ENCODE measurements at places on chromosomes 2 and 18.
A peak's percentile ranks its signal among the peaks of the same experiment; 100 is the strongest.

GRCh38 chr2:96669539-96670215, 27.1 kb downstream of the FER1L5 start:
- DNase-seq = no peak

- DNase-seq = no peak
Observed at GRCh38 chr2:166831930-166832329, 56.4 kb upstream of the XIRP2 start.

DNA sequence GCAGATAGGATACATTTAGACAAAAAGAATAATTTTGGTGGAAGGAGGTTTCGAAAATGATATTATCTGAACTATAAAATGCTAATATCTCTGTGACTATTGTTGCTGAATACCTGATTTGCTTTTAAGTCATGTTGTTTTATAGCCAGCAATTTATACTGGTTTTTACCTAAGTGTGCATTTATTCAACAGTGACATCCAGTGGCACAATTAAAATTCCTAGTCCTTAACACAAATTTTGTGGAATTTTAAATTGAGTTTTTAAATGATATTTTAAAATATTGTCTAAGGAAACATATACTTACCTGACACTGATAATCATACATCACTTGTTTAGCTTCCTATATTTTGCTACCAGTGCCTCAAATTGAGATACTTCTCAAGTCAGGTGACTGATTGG, 144.8 kb downstream of the ARHGAP28 start:
- no peak for DNase-seq

- no peak for DNase-seq
Observed at GRCh38 chr2:71006323-71006722, 11.7 kb upstream of the TEX261 start.

GRCh38 chr2:127649684-127650040, 3.7 kb downstream of the GPR17 start:
- DNase-seq = peak; percentile 78

DNA sequence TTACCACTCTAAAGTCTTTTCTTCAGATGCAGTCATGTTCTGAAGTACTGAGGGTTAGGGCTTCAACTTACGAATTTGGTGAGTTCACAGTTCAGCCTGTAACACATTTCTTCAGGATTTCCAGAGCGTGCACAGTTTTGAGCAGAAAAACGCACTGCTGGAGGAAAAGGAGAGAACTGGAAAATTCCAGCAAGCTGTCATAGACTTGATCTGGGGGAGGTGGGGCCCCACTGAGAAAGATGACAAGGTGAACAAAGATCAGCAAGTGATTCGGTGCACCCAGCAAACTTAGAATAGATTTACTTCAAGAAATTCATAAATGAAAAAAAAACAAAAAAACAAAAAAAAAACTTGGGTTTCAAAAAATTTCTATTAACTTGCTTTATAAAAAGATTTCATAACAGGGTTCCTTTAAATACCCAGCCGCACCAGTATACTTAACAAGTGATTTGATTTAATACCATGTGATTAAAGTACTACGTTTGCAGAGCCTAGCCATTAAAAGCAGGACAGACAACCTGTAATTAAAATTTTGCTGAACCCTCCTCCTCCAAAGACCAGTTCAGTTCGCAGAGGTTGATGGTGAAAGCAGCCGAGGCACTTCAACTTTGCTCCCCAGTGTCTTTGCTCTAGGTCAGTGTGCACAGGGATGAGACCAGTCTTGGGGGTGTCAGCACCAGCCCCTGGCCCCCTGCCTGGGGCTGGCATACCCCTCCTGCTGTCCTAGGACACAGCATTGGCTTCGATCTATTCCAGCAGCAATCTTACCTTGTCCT, 30.5 kb downstream of the CTIF start:
- DNase-seq = no peak

DNA sequence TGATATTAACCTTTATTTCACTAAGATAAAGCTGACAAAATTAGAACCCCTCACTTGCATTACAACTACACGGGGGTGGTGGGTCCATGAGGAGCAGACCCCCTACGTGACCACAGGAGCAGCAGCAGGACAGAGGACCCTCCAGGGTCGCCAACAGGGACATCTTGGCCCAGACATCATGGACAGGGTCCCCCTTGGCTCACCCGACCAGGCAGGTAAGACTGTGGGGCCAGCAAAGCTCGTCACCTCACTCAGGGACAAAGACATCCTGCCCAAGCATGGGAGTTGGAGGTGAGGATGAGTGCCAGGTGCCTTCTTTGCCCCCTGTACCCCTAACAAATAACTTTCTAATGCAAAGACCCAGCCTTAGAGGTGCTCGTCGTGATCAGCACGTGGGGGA, 111.3 kb upstream of the RAB6C start:
- no peak for DNase-seq

GRCh38 chr18:24342347-24342746, 55.3 kb downstream of the OSBPL1A start:
- no peak for DNase-seq

GRCh38 chr2:160506371-160507045, 12.9 kb upstream of the RBMS1 start:
- DNase-seq = no peak

DNA sequence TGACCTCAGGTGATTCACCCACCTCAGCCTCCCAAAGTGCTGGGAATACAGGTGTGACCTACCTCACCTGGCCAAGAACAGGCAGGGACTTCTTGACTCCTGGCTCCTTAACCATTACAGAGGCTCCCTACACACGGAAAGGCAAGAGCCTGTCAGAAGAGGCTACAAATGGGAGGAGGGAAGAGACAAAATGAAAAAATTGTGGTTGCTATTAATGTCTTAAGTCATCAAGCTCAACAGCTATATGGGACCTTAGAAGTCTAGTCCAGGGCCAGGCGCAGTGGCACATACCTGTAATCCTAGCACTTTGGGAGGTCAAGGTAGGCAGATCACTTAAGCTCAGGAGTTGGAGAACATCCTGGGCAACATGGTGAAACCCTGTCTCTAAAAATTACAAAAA, 11.5 kb upstream of the FAM124B start:
- DNase-seq = no peak

DNA sequence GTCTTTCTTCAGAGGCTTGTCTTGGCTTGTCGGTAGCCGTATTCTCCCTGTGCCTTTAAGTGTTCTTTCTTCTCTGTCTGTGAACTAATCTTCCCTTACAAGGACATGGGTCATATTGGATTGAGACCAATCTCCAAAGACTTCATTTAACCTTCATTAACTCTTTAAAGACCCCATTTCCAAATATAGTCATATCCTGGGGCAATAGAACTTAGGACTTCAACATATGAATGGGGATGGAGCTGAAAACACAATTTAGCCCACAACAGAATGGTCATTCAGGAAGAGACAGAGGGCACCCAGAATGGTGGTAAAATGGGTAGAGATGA, 82.1 kb upstream of the TANK start:
- DNase-seq = no peak

- DNase-seq = no peak
Observed at GRCh38 chr2:195579776-195580555, 77.1 kb upstream of the SLC39A10 start.

DNA sequence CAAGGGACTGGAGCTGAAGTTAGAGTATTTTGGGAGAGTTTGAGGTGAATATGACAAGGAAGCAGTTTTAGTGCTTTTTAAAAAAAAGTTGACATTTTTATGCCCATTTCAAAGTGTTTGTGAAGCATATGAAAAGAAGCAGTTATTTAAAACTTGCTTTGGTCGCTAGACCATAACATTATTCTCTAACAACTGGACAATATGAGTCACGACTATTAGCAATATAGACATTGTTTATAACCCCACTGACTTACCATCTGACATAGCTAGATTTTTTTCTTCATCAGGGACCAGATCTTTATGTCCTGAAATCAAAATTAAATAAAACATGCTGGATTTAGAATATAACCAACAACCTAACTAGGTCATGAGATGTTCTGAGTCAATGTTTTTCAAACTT, 22.6 kb upstream of the DYTN start:
- DNase-seq = no peak

- DNase-seq = no peak
Observed at GRCh38 chr2:172065111-172065510, 20.2 kb upstream of the DLX1 start.

DNA sequence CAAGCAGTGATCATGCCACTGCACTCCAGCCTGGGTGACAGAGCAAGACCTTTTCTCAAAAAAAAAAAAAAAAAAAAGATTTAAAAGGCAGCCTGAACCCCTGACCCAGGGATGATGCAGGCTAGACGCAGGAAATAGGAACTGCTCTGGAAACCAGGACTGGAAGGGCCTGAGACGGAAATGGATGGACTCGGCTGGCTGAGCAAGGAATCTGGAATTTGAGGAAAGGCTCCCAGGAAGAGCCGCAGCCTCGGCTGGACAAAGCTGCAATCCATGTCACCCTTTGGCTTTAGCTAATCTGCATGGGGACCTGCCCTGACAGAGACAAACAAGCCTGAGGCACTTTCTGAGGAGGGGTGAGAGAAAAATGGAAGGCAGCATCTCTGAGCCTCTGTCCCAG, 55.0 kb upstream of the DAPL1 start:
- no peak for DNase-seq

DNA sequence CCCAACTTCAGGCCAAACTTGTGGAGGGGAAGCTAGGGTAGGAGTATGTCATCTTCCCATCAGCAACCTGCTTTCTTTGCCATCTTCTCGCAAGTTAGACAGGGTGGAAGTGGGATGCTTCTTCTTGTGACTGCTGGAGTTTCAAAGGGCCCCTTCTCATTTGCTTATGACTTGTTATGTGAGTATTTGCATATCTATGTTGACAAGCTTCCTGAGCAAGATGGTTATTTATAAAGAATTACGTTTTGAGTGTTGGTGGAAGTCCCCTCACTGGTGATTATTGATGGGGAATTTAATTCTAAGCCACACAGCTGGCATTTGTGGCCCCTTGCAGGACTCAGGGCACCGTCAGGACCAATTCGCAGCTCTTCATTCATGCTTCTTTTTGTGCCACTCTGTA, 791.0 kb downstream of the LRRTM4 start:
- no peak for DNase-seq

DNA sequence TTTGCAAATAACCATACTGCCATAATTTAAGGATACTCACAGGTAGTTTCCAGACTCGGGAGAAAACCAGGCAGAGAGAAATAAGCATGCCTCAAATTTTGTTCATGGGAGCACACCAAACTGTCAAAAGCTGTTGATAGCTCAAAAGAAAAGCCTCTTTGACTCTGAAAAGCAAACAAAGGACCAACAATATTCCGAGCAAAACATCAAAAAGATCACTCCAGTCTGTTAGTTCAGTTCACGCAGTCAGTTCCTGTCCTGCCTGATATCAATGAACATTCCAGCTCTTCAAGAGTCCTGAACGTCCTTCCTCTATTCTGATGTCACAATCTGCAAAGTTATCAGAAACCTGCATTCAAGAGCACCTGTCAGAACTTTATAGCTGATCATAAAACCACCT, 78.7 kb downstream of the RRM2 start:
- DNase-seq = no peak

DNA sequence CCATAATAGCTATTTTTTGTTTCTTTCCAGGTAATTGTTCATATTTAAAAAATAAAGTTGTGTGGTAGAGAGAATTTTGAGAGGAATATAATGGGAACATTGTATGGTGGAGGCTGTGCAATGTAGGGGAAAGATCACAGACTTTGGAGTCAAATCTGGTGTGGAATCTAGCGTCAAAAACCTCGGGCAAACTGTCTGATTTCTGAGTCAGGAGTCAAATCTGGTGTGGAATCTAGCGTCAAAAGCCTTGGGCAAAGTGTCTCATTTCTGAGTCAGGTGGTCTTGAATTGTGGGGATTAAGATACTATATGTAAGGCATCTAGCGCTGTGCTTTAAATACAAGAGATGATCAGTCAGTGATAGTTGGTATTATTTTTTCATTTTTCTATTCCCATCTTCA, 5.1 kb downstream of the PTPN4 start:
- no peak for DNase-seq

- no peak for DNase-seq
Observed at GRCh38 chr18:23592911-23593310, 6.6 kb upstream of the NPC1 start.

DNA sequence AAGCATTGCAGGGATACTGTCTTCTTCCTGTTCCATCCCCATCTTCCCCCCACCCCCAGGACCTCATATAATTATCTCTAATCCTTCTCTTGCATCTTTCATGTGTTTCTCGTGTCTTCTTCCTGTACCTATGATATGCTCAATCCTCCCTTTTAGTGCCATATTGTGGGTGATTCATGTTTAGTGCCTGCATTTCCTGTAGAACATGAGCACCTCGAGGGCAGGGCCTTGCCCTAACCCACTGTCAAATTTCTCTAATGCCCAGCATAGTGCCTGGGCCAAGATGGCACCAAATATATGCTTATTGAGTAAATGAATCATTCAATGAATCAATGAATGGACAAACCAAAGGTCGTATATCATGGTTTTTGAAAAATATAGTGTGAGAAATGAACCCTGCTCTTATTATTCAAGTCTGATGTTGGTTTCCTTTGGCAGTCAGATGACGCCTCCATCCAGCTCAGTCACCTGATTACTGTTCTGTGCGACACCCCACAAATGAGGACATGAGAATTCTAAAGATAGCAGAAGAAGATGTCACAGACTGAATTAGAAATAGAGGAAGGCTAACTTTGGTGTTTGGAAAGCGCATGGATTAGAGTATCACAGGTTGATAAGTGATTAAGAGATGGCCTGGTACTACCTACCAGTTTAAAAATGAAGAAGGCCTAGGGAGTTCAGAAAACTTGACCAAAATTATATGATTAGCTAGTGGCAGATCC, 278.4 kb downstream of the PRKCE start:
- DNase-seq = no peak

DNA sequence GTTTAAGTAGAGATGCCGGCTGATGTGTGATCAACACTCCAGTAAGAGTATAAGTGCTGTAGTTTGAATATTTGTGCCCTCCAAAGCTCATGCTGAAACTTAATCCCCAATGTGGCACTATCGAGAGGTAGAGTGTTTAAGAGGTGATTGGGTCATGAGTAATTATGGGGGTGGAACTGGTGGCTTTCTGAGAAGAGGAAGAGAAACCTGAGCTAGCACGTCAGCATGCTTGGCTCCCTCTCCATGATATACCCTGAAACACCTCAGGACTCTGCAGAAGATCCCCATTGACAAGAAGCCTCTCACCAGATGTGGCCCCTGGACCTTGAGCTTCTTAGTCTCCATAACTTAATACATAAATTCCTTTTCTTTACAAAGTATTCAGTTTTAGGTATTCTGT, 584.8 kb downstream of the TSN start:
- no peak for DNase-seq

GRCh38 chr2:170887896-170888295, 41.2 kb upstream of the GORASP2 start:
- DNase-seq = no peak

- peak; percentile 48 for DNase-seq
Observed at GRCh38 chr2:30208453-30208852, 22.9 kb upstream of the LBH start.

DNA sequence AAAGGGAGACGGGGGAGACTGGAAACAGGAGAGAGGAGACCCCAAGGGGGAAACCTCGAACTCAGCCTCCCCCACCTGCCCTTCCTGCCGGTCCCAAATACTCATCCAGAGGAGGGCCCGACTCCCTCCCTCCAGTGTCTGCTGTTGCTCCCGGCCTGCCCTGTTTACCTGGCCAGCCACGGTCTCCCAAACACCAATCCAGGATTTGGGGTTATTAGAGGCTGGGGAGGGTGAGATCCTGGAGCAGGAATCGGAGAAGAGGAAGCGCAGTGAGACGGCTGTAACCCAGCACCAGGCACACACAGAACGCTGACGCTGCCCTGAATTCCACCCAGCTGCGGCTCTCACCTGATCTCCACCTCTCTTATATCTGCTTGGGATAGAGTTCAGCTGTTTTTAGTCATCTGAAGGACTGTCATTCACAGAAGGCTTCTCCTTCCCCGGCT, 213.0 kb downstream of the TNS1 start:
- no peak for DNase-seq
